NCI-H748 treated with DMSO at 0.1 percent for 48 hours (cell line): ENCODE measurements at places on chromosomes 1 and 21.

- no peak for DNase-seq
Measured at GRCh38 chr1:92786111-92786901, 1.4 kb upstream of the EVI5 start.

DNA sequence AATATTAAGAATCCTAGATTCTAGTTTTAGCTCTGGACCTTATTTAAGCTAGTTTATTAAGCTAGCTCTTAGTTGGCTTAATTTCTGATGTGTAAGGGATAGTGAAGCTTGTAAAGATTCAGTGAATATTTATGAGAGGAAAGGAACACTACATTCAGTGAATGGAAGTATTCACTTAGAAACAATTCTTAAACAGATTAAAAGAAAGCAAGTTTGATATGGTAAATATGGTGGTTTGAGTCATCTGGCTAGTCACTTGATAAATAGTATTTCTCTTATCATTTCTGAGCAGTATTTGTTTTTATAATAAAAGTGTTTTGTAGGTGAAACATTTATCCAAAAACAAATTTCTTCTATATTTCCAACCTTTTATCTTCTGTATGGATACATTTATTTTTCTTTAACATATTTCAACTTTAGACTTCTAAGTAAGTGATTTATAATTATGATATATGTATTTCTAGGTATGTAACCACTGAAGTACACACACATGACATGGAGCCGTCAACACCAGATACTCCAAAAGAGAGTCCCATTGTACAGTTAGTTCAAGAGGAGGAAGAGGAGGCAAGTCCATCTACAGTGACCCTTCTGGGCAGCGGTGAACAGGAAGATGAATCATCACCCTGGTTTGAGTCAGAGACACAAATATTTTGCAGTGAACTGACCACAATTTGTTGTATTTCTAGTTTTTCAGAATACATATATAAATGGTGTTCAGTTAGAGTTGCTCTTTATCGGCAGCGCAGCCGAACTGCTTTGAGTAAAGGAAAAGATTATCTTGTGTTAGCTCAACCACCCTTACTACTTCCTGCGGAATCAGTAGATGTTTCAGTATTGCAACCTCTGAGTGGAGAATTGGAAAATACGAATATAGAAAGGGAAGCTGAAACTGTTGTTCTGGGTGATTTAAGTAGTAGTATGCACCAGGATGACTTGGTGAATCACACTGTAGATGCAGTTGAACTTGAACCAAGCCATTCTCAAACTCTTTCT lies 55.6 kb downstream of the SUCO start:
- no peak for DNase-seq

GRCh38 chr1:220448217-220448616 lies 79.7 kb upstream of the MARK1 start:
- no peak for DNase-seq

GRCh38 chr21:18138507-18138906 lies 106.1 kb upstream of the CHODL start:
- DNase-seq: no peak

- DNase-seq: no peak
Measured at GRCh38 chr1:68291688-68292384, 59.5 kb upstream of the WLS start.

- DNase-seq: no peak
Measured at GRCh38 chr1:66517959-66518358, 16.0 kb upstream of the SGIP1 start.
